ENCODE measurements at places on chromosomes 2 and 18.

- no peak for DNase-seq
These were observed 19.4 kb downstream of the KCNIP3 start for GRCh38 chr2:95316466-95317122.

DNA sequence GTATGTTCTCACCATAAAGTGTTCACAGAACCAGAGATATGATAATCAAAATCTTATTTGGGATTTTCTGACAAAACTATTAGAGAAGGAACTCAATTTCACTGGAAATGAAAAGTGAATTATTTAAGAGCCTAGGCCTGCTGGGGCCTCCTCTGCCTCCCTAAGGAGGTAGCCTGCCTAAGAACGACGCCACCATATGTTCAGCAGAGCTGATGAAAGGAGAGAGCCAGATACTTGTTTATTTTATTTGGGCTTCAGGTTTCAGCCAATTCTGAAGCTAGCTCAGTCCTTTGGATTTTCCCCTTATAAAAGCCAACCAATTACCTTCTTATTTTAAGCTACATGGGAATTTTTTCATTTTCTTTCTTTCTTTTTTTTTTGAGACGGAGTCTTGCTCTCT, 433.1 kb upstream of the MAP2 start:
- no peak for DNase-seq

GRCh38 chr18:42179542-42180121, 224.6 kb downstream of the PIK3C3 start:
- DNase-seq, result no peak

GRCh38 chr2:49351560-49351959, 197.2 kb upstream of the FSHR start:
- no peak for DNase-seq

DNA sequence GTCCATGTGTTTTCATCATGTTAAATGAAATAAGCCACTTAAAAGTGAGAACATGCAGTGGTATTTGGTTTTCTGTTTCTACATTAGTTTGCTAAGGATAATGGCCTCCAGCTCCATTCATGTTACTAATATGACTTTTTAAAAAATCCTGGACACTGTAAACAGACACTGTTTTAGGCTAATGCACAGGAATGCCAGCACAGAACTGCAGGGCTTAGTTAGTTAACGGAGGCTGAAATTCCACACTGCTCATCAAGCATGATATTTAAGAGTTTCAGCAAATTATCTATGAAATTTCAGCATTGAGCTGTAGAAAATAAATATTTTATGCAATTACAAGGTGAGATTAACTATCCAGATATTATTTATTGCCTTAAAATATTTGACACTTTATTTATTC, 42.5 kb upstream of the PAX3 start:
- DNase-seq, result no peak

DNA sequence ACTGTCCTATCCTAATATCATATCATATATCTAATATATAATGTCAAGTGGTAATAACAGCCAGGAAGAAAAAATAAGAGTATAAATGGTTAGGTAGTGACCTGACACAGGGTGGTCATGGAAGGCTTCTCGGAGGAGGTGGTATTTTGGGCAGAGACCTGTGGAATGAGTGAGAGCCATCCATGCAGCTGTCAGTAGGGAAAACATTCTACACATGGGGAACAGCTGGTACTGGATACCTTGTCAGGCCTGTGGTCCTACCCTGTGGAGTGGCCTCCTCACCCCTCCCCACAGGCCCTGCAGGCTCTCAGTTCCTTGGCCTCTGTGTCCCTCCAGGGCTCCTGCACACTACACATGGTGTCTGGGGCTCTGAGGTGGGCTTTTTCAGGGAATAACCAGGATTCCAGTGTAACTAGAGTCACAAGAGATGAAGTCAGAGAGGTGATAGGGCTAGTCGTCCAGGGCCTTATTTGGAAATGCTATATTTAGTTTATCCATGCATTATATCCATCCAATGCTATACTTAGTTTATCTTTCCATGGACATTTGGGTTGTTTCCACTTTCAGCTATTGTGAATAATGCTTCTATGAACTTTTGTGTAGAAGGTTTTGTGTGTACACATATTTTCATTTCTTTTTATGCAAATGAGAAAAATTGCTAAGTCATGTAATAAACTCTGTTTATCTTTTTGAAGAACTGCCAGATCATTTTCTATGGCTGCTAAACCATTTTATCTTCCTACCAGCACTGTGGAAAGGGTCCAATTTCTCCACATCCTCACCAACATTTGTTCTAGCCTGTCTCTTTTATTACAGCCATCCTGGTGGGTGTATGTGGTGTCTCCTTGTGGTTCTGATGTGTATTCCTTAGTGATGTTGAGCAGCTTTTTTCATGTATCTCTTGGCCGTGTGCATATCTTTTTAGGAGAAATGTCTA, 75.6 kb downstream of the TPGS2 start:
- DNase-seq, result no peak

- no peak for DNase-seq
These were observed 5.7 kb downstream of the RAMP1 start for GRCh38 chr2:237864940-237865622.

DNA sequence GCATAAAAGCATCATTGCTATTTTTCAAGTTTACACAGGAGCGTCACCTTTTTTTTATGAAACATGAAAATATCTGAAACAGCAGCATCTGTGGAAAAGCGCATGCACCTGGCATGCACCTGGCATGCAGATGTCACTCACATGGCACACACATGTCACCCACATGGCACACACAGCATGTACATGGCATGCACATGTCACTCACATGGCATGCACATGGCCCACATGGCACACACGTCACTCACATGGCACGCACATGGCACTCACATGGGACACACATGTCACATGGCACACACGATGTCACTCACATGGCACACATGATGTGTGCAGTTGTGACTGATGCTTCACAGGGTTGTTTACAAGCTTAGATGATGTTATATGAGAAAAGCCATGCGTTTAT, 188.0 kb downstream of the ZNF407 start:
- DNase-seq, result no peak

GRCh38 chr18:37306432-37306831, 259.2 kb downstream of the CELF4 start:
- no peak for DNase-seq

DNA sequence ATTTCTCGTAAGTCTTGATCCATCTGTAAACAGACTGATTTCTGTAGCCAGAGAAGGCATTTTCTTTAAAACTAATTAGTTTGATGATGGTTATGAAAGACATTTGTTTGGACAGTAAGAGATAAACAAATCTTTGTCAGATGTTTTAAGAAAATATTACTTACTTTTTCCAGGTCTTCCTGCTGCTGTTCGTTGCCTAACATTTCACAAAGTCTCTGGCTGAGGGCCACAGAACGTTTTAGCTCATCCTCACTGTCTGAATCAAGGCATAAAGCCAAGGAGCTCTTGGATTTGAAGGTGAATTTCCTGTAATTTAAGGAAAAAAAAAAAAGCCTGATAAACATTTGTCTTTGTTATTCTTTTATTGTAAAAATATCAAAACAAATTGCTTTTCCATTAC, 57.8 kb downstream of the VIL1 start:
- no peak for DNase-seq

- DNase-seq, result no peak
These were observed 291.2 kb downstream of the ALPK2 start for GRCh38 chr18:58337686-58338085.

Data from CD4-positive, alpha-beta T cell treated with Interleukin-10 for 1 hour (primary cell).